ENCODE measurements at places on chromosomes 2 and 18. TPM values are rescaled to one million over a fixed set of nuclear protein-coding genes. Genes with fewer than 3 reads are reported as not detected.

GRCh38 chr2:196959734-196960338, 33.3 kb upstream of the PGAP1 start:
- peak; percentile 48 for DNase-seq

- DNase-seq, result no peak
Measured at GRCh38 chr2:34719206-34719605, 1120.1 kb upstream of the FAM98A start.

FAM237A gene
- total RNA-seq, result not detected

- DNase-seq, result peak; percentile 35
Measured at GRCh38 chr2:30454571-30454970, 7.5 kb downstream of the LCLAT1 start.

DNA sequence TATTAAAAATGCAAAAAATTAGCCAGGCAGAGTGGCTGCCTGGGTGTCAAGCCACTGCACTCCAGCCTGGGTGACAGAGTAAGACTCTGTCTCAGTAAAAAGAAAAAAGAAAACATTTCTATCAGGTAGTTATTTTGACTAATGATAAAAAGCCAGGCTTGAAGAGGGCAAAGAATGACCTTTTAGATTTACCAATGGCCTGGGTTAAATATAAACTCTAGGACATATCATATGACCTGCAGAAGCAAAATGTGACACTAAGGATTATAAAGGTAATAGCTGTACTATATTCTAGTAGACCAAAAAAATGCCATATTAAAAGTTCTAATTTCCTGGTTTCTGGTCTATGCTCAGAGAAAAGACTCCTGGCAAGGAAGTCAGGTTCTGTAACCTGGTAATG, 16.1 kb upstream of the STAMBP start:
- no peak for DNase-seq

CRYGD gene
- not detected for total RNA-seq

CRYBA2 gene
- total RNA-seq, result not detected

DNA sequence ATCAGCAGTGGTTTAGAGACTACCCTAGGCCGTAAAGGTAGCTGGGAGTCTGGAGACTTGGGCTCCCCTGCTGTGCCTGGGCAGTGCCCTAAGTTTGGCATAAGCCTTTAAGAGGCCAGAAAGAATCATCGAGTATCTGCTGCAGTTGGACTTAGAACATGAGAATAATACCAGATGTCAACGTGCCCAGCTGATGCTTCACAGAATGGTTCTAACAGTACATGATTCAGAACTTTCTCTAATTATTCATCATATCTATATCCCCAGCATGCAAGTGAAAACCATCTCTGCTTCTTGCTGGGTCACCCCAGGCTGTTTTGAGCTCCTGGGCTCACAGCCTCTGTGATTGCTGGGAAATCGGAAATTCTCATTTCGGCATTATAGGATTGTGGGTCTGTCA, 118.1 kb downstream of the NCK2 start:
- no peak for DNase-seq

GRCh38 chr2:10447895-10448575, at the start of gene ODC1:
ODC1 (minus strand) TSS chr2:10448327; CDS start chr2:10445032, 3,295 bp downstream.
- DNase-seq, result peak; percentile 53

GPR75 gene
- total RNA-seq, result 0.79 TPM

PMS1 gene
- 22.6 TPM for total RNA-seq

DNA sequence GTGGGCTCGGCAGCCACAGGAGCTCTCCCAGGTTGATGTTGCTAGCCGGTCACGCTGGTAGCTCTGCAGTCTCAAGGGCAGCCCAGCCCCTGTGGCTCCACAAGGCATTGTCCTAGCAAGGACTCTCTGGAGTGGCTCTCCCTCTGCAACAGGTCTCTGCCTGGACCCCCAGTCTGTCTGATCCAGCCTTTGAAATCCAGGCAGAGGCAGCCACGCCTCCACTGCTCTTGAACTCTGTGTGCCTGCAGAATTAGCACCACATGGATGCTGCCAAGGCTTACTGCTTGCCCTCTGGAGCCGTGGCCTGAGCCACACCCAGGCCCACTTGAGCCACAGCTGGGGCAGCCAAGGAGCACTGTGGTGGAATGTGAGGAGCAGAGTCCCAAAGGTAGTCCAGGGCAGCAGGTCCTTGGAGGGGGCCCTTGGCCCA, 43.0 kb upstream of the FAHD2A start:
- DNase-seq, result no peak

DNA sequence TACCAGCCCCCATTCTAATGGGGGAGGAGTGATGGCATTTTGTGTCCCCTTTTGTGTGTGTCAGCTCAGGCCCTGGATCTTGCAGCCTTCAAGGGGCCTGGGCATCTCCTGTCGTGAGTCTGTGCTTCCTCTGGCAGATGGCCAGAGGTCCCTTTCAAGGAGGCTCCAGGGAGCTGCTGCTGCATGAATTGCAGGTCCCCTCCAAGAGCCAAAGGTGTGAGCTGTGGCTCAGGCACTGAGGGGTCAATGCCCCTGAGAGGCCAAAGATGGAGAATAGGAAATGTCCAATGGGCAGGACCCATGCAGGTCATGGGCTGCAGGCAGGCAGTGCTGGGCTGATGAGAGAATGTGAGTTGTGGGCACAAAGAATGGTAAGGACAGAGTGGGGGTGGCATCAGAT, 10.4 kb downstream of the MAB21L4 start:
- no peak for DNase-seq

DNA sequence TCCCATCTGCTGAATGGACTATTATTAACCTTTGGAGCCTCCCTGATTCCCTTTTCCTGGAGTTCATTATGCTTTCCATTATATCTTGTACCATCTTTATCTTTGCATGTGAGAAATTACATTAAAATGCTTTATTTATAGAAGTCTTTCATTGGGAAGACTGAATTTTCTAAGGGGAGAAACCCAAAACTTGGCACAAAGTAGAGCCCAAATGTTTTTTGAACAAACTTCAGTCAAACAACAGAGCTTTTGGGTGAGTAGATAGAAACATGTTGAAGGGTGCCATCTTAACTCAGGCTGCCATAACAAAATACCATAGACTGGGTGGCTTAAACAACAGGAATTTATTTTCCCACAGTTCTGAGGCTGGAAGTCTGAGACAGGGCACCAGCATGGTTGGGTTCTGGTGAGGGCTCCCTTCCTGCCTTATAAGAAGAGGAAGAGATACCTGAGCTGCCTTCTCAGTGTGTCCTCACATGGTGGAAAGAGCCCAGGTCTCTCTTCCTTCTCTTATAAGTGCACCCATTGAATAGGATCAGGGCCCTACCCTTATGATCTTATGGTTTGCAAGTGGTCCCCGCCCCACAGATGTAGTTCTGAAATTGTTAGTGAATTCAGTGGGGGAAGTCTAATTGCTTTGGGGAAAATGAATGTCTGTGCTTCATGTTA, 19.2 kb downstream of the RALB start:
- DNase-seq, result no peak

ACVR1C gene
- 0.26 TPM for total RNA-seq

PAX3 gene
- total RNA-seq, result not detected

AKAIN1 gene
- not detected for total RNA-seq

DNA sequence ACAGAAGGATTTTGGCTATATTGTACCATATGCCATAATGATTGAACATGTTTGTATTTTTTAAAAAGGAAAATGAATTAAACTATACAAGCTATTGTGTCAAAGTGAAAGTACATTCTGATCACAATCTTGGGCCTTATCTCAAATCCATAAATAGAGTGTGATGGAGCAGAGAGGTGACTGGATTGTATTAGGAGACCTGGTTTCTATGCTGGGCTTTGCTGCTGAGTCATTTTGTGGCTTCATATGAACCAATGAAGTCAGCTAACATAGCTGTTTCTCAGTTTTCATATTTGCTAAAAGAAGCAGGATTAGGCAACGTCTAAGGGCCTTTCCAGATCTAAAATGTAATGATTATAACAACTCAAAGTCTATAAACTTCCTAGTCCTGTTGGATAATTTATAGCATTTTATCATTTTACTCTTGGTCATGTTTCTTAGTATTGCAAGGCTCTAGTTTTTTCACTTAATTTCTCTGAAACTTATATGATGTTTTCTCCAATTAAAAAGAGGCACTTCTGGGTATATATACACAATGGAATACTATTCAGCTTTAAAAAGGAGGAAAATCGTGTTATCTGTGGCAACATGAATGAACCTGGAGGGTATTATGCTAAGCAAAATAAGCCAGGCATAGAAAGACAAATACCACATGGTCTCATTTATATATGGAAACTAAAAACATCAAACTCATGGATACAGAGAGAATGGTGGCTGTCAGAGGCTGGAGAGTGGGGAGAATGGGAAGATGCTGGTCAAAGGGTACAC, 112.3 kb downstream of the MEP1B start:
- DNase-seq, result peak; percentile 93

DNA sequence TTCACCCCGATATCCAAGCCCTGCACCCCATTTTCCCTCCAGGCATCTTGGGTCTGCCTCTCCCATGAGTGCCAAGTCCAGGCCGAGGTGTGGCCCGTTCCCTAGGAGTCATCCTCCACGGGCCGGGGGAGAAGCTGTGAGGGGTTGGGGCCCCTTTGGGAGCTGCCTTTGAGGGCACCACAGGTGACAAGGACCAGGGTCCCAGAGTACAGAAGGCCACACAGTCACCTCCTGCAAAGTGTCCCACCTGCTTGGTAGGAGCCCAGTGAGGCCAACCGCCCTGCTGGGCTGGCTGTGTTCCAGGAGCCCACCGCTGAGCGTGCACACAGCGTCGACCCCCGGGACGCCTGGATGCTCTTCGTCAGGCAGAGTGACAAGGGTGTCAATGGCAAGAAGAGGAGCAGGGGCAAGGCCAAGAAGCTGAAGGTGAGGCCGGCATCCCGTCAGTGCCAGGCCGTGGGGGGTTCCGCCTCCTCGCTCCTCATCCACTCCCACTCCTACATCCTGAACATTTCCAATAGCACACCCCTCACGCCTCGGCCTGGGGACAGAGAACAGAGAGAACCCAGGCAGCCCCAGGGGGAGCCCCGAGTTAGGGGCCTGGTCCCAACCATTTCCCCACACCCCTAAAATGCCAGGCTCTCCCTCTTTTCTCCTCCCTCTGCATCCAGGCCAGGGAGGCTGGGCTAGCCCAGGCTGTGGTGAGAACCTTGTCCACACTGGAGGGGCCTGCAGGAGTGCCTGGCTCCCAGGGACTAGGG, 2.7 kb downstream of the ERFE start:
- no peak for DNase-seq

C2orf74 gene
- total RNA-seq, result 13.1 TPM

GRCh38 chr2:231917280-231918066, 8.7 kb downstream of the NPPC start:
- DNase-seq, result no peak

RFTN2 gene
- total RNA-seq, result under 0.01 TPM

NT5DC4 gene
- total RNA-seq, result not detected

DNA sequence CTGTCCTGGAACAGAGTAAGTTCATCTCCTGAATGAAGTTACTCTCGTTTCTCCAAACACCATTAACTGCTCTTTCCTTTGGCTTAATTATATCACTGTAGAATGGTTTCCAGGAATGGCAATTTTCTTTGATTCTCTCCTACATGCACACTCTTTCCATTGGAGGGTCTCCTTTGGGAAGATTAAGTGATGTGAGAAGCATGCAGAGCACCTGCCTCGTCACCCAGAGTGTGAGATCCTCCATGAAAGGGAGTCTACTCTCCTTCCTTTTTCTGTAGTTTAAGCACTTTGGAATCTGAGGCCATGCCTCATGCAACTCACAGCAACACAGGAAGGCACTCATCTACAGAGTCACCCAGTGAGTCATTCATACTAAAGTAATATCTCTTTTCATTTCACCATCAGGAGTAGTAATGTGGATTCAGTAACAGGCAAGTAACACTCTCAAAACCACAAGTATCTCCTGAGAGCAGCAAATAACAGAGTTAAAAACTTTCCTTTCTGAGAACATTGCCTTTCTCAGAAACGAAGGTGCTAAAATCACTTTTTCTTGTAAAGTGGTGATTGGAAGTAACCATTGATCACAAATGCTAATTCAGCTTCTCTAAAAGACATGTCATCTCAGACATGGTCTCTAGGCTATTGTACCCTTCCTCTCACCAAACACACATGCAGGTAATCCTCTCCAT, 52.8 kb upstream of the IL1RL1 start:
- DNase-seq, result peak; percentile 96

GRCh38 chr2:152549423-152549822, 167.8 kb downstream of the PRPF40A start:
- no peak for DNase-seq

GRCh38 chr2:120820953-120821279, 85.2 kb downstream of the GLI2 start:
- no peak for DNase-seq

- no peak for DNase-seq
Measured at GRCh38 chr2:35160871-35161270, 1194.7 kb upstream of the CRIM1 start.

GRCh38 chr2:238568455-238569440, 142.0 kb downstream of the ASB1 start:
- DNase-seq, result no peak

RAX gene
- not detected for total RNA-seq

- no peak for DNase-seq
Measured at GRCh38 chr2:135555311-135555710, 24.0 kb downstream of the R3HDM1 start.

DNA sequence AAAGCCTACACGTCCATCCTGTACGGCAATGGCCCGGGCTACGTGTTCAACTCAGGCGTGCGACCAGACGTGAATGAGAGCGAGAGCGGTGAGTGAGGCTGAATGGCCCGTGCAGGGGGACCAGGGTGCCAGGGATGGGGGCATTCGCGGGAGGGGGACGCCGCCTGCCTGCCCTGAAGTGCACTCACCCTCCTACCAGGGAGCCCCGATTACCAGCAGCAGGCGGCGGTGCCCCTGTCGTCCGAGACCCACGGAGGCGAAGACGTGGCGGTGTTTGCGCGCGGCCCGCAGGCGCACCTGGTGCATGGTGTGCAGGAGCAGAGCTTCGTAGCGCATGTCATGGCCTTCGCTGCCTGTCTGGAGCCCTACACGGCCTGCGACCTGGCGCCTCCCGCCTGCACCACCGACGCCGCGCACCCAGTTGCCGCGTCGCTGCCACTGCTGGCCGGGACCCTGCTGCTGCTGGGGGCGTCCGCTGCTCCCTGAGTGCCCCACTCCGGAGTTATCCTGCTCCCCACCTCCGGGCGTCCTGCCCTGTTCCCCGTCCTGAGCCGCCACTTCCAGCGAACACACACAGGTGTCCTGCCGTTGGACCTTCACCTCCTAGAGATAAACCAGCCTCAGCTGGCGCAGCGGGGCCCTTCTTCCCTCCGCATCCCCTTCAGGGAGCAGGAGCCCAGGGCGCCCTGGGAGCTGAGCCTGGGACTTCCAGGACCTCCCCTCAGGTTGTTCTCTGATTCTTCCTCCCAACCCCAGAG, 2.9 kb downstream of the ALPI start:
- DNase-seq, result no peak

DNA sequence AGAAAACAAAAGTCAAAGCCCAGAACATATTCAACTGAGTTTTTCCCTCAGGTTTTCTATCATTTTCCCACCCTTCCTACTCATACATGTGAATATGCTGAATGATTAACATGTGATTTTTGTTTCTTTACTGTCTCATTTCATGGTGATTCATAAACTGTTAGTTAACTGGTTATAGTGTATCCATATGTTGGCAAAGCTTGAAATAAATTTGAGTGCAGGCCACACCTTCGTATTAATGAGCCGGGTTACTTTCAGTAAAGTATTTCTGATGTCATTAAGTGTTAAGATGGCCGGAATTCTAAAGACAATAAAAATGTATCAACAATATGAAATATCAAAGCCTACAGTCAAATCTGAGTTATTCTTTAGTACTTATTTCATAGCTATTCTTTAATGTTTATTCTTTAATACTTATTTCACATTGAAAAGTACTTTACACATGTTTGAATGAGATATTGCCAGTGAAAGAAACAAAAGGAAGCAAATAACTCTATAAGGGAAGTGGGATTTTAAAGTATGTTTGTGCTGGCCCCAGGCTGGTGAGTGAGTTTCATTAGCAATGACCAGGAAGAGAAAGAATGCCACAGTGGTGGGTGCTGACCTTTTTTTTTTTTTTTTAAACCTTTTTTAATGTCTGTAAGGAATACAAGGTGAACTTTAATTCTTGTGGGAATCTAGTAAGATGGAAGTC, 178.6 kb downstream of the NEDD4L start:
- peak; percentile 90 for DNase-seq
